ENCODE measurements at places on chromosomes 2 and 18. TPM values are rescaled to one million over a fixed set of nuclear protein-coding genes. Genes with fewer than 3 reads are reported as not detected.

The APCDD1 gene
- not detected for total RNA-seq

The SLC38A11 gene
- total RNA-seq, result not detected

The HK2 gene
- total RNA-seq, result 36.8 TPM

The CFAP65 gene
- not detected for total RNA-seq

The VWA3B gene
- not detected for total RNA-seq

The ECEL1 gene
- total RNA-seq, result not detected

The ABCA12 gene
- not detected for total RNA-seq

The GAL3ST2 gene
- total RNA-seq, result 0.23 TPM

The ANKRD29 gene
- not detected for total RNA-seq

The ZNF804A gene
- not detected for total RNA-seq

The UGT1A5 gene
- total RNA-seq, result not detected

The ERBB4 gene
- total RNA-seq, result not detected

The AFF3 gene
- 0.03 TPM for total RNA-seq

The ATP6V1B1 gene
- not detected for total RNA-seq

The NEU2 gene
- total RNA-seq, result not detected

The FLACC1 gene
- total RNA-seq, result 2.7 TPM

The DSG1 gene
- total RNA-seq, result not detected

Measured in activated CD4-positive, alpha-beta memory T cell treated with anti-CD3 and anti-CD28 coated beads, Interleukin-2, amount 10 ng/mL, durations not matched to agents 7 days and 5 days (primary cell).